Sigmoid colon (tissue), 7 donors: ENCODE measurements at places on chromosomes 6 and 20. TPM values are rescaled to one million over a fixed set of nuclear protein-coding genes. Genes with fewer than 3 reads are reported as not detected.

GRCh38 chr6:1786455-1787453 lies 177.0 kb downstream of the FOXC1 start:
- no peak overlapping the region for H3K4me3 ChIP-seq
- H3K4me1 ChIP-seq, result no peaks in the 10 kb centered on the region
- no peak for DNase-seq
- H3K27ac ChIP-seq, result no peak overlapping the region
- H3K36me3 ChIP-seq, result no peaks in the 10 kb centered on the region
- no peaks in the 10 kb centered on the region for H3K27me3 ChIP-seq

USP49 gene
- 2.1 TPM for total RNA-seq

GRCh38 chr6:45461486-45461885 lies 83.8 kb upstream of the SUPT3H start:
- H3K4me1 ChIP-seq, result no peaks in the 10 kb centered on the region
- H3K27me3 ChIP-seq, result no peaks in the 10 kb centered on the region
- H3K36me3 ChIP-seq, result no peaks in the 10 kb centered on the region
- DNase-seq, result no peak
- no peak overlapping the region for H3K27ac ChIP-seq

DNA sequence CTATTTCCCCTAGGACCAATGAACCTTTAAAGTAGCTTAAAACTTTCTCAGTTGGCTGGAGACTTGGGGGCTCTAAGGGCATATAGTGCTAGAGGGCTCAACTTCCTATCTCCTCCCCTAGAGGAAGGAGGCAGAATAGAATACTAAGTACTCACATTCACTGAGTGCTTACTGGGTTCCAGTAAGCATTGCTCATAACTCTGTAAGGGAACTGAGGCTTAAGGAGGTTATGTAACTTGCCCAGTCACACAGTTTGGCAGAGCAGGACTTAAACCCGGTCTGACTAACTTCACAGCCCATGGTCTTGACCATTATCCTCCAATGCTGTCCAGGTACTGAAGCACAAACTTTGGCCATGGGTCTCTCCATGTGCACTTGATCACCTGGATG lies 12.5 kb downstream of the SESN1 start:
- H3K27me3 ChIP-seq, result no peaks in the 10 kb centered on the region
- no peak for DNase-seq
- H3K27ac ChIP-seq, result peak overlapping the region; percentile 37
- no peak overlapping the region for H3K4me3 ChIP-seq
- no peaks in the 10 kb centered on the region for H3K36me3 ChIP-seq
- H3K4me1 ChIP-seq, result no peaks in the 10 kb centered on the region

TP53TG5 gene
- total RNA-seq, result not detected

DNA sequence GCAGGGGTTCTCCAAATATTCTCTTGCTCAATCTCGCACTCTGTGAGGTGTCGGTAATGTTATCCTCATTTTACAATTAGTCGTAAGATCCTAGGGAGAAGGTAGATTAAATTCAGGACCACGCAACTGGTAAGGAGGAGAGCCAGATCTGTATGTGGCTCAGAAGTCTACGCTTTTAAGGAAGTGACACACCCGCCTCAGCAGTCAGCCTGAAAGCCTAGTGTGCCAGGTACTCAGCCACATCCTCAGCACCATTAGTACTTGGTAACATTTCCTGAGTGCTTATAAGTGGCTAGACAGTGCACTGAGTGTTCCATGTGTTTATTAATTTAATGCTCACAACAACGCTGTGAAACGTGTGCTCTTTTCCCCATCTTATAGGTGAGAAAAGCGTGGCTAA lies 63.7 kb downstream of the DHX35 start:
- H3K36me3 ChIP-seq, result peaks cover 82% of the 10 kb centered on the region
- no peak overlapping the region for H3K4me3 ChIP-seq
- no peaks in the 10 kb centered on the region for H3K27me3 ChIP-seq
- no peak for DNase-seq
- H3K4me1 ChIP-seq, result peaks cover 12% of the 10 kb centered on the region

GRCh38 chr6:134995536-134995935 lies 45.6 kb upstream of the ALDH8A1 start:
- H3K27ac ChIP-seq, result no peak overlapping the region
- H3K4me1 ChIP-seq, result no peaks in the 10 kb centered on the region
- H3K36me3 ChIP-seq, result peaks cover 15% of the 10 kb centered on the region
- no peak overlapping the region for H3K4me3 ChIP-seq
- no peak for DNase-seq

MUC22 gene
- total RNA-seq, result not detected

- no peak overlapping the region for H3K4me3 ChIP-seq
- no peak overlapping the region for H3K27ac ChIP-seq
- peaks cover 24% of the 10 kb centered on the region for H3K27me3 ChIP-seq
- no peaks in the 10 kb centered on the region for H3K4me1 ChIP-seq
- DNase-seq, result peak; percentile 62
These were observed 126.6 kb downstream of the TAF4 start for GRCh38 chr20:61938839-61939690.

DNA sequence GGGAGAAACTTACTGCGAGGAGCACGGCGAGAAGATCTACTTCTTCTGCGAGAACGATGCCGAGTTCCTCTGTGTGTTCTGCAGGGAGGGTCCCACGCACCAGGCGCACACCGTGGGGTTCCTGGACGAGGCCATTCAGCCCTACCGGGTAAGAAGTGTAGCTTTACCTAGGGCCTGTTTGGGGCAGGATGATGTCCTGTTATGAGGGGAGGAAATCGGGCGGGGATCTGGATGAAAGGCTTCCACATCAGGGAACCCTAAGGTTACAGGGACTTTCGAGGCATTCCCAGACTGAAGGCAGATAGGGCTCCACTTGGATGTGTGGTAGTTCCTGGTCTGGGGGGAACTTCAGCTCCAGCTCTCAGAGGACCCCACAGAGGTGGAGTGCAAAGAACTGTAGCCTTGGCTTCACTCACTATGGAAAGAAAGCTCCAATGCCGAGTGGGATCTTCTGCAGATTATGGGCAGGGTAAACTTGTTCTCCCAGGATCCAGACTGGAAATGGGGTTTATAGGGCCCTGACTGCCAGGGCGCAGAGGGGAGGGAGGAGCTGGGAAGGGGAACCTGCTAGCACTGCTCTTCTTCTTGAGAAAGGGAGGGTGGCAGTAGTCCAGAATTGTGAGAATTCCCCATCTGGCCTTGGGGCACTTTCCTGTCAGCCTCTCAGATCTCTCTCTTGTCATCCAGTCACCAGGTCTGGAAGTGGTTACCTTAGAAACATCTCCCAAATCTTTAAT lies 740 bp downstream of the TRIM15 start:
- DNase-seq, result no peak
- H3K4me1 ChIP-seq, result no peaks in the 10 kb centered on the region
- H3K27ac ChIP-seq, result no peak overlapping the region
- H3K4me3 ChIP-seq, result no peak overlapping the region
- H3K36me3 ChIP-seq, result no peaks in the 10 kb centered on the region

GRCh38 chr6:41638935-41639808 lies 904 bp downstream of the MDFI start:
- peak overlapping the region; percentile 21 for H3K4me3 ChIP-seq
- H3K27me3 ChIP-seq, result peaks cover 48% of the 10 kb centered on the region
- peaks cover 25% of the 10 kb centered on the region for H3K4me1 ChIP-seq

CDH26 gene
- total RNA-seq, result 5.5 TPM

- no peaks in the 10 kb centered on the region for H3K27me3 ChIP-seq
- H3K4me3 ChIP-seq, result no peak overlapping the region
- H3K27ac ChIP-seq, result no peak overlapping the region
These were observed 20.2 kb upstream of the CD2AP start for GRCh38 chr6:47457370-47457769.

PNPLA1 gene
- not detected for total RNA-seq

DNA sequence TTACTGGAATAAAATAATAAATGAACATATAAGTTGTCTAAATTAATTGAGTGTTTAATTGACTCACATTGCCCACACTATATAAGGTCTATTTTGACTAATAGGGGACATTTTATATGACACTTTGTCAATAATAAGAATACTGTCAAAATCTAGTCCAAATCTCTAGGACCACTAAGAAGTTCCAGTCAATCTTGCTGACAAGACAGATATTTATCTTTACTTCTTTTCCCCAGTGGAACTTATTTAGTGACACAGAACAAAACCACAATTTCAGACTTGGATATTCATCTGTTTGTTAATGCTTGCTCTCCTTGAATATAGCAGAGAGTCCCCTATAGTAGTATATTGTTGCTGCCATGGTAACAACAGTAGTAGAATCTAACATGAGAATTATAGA lies 954.6 kb upstream of the MANEA start:
- H3K4me3 ChIP-seq, result no peak overlapping the region
- H3K36me3 ChIP-seq, result no peaks in the 10 kb centered on the region
- no peaks in the 10 kb centered on the region for H3K27me3 ChIP-seq

MUC21 gene
- not detected for total RNA-seq

MATN4 gene
- not detected for total RNA-seq

NECAB3 gene
- total RNA-seq, result 50.1 TPM

KIF25 gene
- not detected for total RNA-seq

ACSS2 gene
- 35.3 TPM for total RNA-seq

GRCh38 chr6:139148557-139149235 lies 13.8 kb downstream of the HECA start:
- H3K4me1 ChIP-seq, result no peaks in the 10 kb centered on the region
- H3K36me3 ChIP-seq, result no peaks in the 10 kb centered on the region
- no peaks in the 10 kb centered on the region for H3K27me3 ChIP-seq
- DNase-seq, result no peak

FKBP1A gene
- total RNA-seq, result 118 TPM

ATAT1 gene
- total RNA-seq, result 5.7 TPM

DNA sequence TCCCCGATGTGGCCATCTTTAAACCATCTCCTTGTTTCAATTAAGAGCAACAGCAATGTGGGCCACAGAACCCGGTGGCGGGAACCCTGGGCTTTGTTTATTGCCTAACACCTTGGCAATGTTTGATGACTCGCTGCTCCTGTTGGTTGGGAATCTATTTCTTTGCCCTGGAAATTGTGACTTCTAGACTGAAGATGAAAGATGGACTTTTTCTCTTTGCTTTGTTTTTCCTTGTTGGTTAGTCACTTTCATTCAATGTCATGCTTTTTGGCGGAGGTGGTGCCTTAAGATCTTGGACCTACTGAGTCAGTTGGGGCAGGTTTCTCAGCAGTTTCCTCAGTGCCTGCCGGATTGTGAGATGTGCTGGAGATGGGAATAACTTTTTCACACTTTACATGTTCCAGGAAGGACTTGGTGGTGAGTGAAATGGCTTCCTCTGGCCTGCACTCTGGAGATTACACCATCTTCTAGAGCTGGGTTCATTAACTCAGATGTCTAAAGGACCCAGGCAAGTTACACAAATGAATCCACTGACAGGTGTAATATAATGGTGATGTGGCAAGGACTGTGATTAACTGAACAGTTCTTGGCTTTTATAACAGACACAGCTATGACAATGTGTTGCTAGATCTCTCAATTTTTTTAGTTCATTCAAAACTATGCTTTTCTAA lies 56.3 kb downstream of the TSHZ2 start:
- no peak overlapping the region for H3K27ac ChIP-seq
- DNase-seq, result no peak
- H3K36me3 ChIP-seq, result no peaks in the 10 kb centered on the region
- H3K4me1 ChIP-seq, result no peaks in the 10 kb centered on the region
- no peak overlapping the region for H3K4me3 ChIP-seq

ZFP64 gene
- total RNA-seq, result 7.9 TPM

- H3K4me3 ChIP-seq, result no peak overlapping the region
- no peak overlapping the region for H3K27ac ChIP-seq
- no peaks in the 10 kb centered on the region for H3K27me3 ChIP-seq
- DNase-seq, result no peak
These were observed 7.2 kb upstream of the IL20RA start for GRCh38 chr6:137051790-137052472.

GRCh38 chr6:157982563-157983405 lies 1.1 kb downstream of the SYNJ2 start:
- H3K27me3 ChIP-seq, result no peaks in the 10 kb centered on the region
- H3K27ac ChIP-seq, result peak overlapping the region; percentile 84
- H3K4me3 ChIP-seq, result peak overlapping the region; percentile 80

DNA sequence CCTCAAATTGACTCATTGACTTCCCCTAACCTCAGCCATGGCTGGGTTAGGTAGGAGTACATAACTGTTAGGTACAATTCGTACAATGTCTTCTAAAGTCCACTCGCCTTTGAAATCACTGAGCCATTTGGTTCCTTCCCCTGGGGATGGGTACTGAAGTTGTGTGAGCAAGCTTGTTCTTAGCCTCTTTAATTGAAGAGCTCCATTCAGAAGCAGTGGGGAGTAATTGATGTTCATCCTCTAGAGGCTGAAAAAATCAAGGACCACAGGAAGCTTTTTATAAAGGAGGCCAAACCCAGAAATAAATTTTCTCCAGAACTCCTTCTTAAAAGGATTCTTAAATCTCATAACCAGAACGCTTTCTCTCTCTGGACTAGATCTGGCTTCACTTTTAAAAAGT lies 60.6 kb downstream of the ANKS1A start:
- peaks cover 15% of the 10 kb centered on the region for H3K4me1 ChIP-seq
- no peaks in the 10 kb centered on the region for H3K36me3 ChIP-seq
- H3K27me3 ChIP-seq, result no peaks in the 10 kb centered on the region
- no peak for DNase-seq
- H3K4me3 ChIP-seq, result no peak overlapping the region

DNA sequence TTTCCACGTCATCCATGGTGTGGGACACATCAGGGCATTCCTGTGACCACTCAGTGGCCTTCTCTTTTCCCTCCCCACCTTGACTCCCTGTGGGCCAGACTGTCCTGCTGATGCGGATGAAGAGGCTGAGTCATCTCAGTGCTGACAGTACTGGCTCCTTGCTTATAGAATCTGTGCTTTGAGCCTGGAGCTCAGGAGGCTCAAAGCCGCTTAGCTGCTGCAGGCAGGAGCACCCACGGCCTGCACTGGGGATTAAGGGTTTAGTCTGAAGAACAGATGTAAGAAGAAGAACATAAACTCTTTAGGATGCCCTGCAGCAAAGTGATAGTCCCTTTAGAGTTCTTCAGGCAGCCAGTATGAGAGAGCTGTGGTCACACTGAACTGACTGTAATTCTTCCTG lies 642.0 kb upstream of the CHD6 start:
- DNase-seq, result no peak
- H3K36me3 ChIP-seq, result no peaks in the 10 kb centered on the region
- H3K27ac ChIP-seq, result no peak overlapping the region
- no peaks in the 10 kb centered on the region for H3K4me1 ChIP-seq
- no peaks in the 10 kb centered on the region for H3K27me3 ChIP-seq

DNA sequence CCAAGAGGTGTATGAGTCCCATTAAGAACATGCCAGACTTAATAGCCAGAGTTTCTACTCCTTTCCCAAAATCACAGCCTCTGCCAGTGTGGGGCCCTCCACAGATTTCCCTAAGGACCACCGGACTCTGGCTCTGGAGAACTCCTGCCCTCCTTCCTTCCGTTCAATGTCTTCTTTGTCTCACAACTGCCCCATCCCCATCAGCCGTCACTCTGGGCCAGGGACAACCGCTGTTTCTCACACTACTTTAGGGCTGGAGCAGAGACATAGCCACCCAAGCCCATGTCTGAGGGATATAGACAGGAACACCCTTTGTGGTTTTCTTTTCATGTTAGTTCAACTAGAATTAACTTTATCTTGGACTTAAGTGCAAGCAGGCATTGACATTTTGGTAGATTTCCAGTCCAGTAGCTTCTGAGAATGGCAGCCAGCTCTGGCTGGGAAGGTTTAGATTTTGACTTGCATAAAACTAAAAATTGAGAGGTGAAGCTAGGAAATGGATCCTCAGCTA lies 6.7 kb upstream of the ACSS1 start:
- H3K4me3 ChIP-seq, result no peak overlapping the region
- H3K27ac ChIP-seq, result no peak overlapping the region
- no peaks in the 10 kb centered on the region for H3K27me3 ChIP-seq
- peak; percentile 50 for DNase-seq
- H3K4me1 ChIP-seq, result no peaks in the 10 kb centered on the region

BPIFB1 gene
- not detected for total RNA-seq

CAPN11 gene
- not detected for total RNA-seq

- H3K4me3 ChIP-seq, result no peak overlapping the region
- no peaks in the 10 kb centered on the region for H3K27me3 ChIP-seq
- no peak overlapping the region for H3K27ac ChIP-seq
- DNase-seq, result no peak
- no peaks in the 10 kb centered on the region for H3K4me1 ChIP-seq
These were observed 40.4 kb upstream of the TINAG start for GRCh38 chr6:54267798-54268197.
